ENCODE measurements at places on chromosomes 4 and X. TPM values are rescaled to one million over a fixed set of nuclear protein-coding genes. Genes with fewer than 3 reads are reported as not detected.

- no peak for ATAC-seq
Measured at GRCh38 chr4:86261636-86262035, 98.2 kb downstream of the MAPK10 start.

DNA sequence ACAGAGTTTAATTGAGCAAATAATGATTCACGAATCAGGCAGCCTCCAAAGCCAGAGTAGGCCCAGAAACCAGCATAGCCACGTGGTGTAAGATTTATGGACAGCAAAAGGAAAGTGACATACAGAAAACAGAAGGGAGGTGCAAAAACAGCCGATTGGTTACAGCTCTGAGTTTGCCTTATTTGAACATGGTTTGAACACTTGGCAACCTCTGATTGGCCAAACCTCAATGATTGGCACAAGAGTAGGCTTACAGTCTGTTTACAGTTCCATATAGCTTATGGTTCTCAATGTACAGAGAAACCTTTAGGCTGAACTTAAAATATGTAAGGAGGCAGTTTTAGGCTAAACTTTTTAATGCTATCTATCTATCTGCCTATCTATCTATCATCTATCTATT lies 394.8 kb downstream of the CFAP47 start:
- ATAC-seq, result no peak

The HTR2C gene
- 2.5 TPM for total RNA-seq

GRCh38 chrX:136870064-136870463 lies 10.5 kb downstream of the RBMX start:
- ATAC-seq, result no peak

GRCh38 chr4:125582302-125582701 lies 267.5 kb downstream of the FAT4 start:
- no peak for ATAC-seq

DNA sequence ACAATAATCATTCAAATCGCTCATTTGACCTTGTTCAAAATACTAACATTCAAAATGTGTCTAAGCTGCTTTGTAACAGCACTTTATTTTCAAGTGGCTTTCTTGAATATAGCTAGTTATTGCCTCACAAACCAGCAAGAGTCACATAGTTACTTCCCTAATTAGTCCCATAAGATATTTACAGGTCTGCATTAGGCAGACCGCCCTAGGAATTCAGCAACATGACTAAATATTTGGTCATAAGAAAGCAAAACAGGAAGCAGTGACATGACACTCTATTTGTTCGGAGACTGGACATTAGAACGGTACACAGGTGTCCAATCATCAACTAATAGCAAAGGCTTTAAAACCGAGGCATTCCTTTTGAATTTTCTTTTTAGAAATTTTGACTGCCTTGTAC lies 262.0 kb downstream of the COL25A1 start:
- ATAC-seq, result no peak

- ATAC-seq, result peak; percentile 60
Measured at GRCh38 chr4:8258552-8259212, 10.9 kb upstream of the HTRA3 start.

The CNGA2 gene
- not detected for total RNA-seq

- ATAC-seq, result no peak
Measured at GRCh38 chr4:22932326-22932725, 239.6 kb downstream of the GBA3 start.

The RTL3 gene
- not detected for total RNA-seq

DNA sequence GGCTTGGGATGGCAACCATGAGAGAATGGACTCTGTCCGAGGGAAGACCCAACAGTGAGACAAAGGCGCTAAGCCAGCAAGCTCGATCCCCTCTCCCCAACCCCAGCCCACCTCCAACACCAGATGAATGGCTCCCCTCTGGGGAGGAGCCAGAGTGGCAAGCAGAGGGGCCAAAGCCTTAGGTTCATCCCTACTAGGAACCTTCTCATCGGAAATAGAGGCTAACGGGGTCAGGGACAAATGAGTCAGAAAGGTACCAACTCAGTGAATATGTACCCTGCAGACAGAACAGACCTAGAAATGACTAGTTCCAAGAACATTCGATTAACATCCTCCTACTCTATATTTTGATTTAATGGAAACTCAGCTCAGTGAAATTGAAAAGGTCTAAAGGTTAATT lies 73.9 kb downstream of the NSG1 start:
- ATAC-seq, result no peak

DNA sequence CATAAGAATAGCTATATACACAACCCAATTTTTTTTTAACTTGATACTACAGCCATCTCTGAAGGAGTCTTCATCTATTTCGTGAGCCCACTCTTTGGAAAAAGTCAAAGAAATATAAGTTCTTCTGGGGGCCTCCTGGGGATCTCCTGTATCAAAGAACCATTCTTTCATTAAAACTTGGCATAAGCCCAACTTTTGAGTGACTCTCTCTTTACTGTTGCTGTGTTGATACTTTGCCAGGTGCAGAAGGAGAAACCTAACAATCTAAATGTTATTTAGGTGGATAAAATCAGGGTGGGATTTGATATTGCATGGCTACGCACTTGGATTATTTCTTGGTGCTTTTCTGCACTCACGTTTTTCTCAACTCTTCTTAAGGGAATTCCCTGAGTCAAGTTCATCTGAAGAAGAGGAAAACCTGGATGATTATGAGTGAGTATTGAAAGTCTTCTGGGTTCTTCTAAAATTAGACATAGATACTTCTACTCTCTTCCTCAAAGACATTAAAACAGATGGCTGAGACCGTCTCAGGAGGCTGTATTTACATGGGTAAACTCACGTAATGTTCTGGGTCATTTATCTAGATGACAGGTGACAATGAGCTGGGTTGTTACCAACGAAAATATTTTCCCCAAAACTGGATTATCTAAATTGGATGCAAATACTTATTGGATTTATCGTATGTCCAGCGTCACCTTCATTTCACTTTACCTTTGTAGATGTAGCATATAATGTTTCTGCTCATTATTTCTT lies 25.2 kb downstream of the BMX start:
- ATAC-seq, result no peak

The NPY2R gene
- total RNA-seq, result 0.05 TPM
